Testis (tissue), 5 donors: ENCODE measurements at places on chromosomes 1 and 21. TPM values are rescaled to one million over a fixed set of nuclear protein-coding genes. Genes with fewer than 3 reads are reported as not detected.

AMY1C gene
- 1.7 TPM for total RNA-seq

C1orf167 gene
- 34.5 TPM for total RNA-seq

AMY1A gene
- not detected for total RNA-seq

TNFSF18 gene
- 0.43 TPM for total RNA-seq

ARHGEF10L gene
- 20.3 TPM for total RNA-seq

DLGAP3 gene
- total RNA-seq: 19.8 TPM

C8A gene
- not detected for total RNA-seq

L1TD1 gene
- 8.4 TPM for total RNA-seq

TRPM2 gene
- total RNA-seq: 3.9 TPM

ADGRB2 gene
- total RNA-seq: 18.0 TPM

OR2T27 gene
- total RNA-seq: not detected

BPNT1 gene
- 22.0 TPM for total RNA-seq

RNU1-3 gene
- total RNA-seq: under 0.01 TPM

KMO gene
- 0.39 TPM for total RNA-seq

UBL4B gene
- total RNA-seq: 34.1 TPM

ACTL8 gene
- 10.9 TPM for total RNA-seq

CCDC30 gene
- total RNA-seq: 5.8 TPM

SNX7 gene
- 36.2 TPM for total RNA-seq

CD244 gene
- total RNA-seq: 2.3 TPM

PALMD gene
- 23.5 TPM for total RNA-seq

RGS8 gene
- 2.5 TPM for total RNA-seq

RSPO1 gene
- 0.25 TPM for total RNA-seq

KRTAP19-8 gene
- total RNA-seq: 10.5 TPM

FCGR3B gene
- total RNA-seq: 0.37 TPM

WNT9A gene
- 3.5 TPM for total RNA-seq

RAB42 gene
- total RNA-seq: 5.4 TPM

SLC45A3 gene
- 7.3 TPM for total RNA-seq

CD5L gene
- total RNA-seq: 0.25 TPM

RPTN gene
- total RNA-seq: not detected

ILF2 gene
- 153 TPM for total RNA-seq

MFAP2 gene
- total RNA-seq: 7.9 TPM

SV2A gene
- total RNA-seq: 1.4 TPM

KCNK1 gene
- 1.8 TPM for total RNA-seq

NUDT4B gene
- total RNA-seq: 22.8 TPM

LCE2C gene
- not detected for total RNA-seq

LRRN2 gene
- 19.5 TPM for total RNA-seq

SYNC gene
- 11.8 TPM for total RNA-seq

HES2 gene
- total RNA-seq: 5.0 TPM

PPM1J gene
- total RNA-seq: 88.7 TPM

FCRL1 gene
- total RNA-seq: 0.37 TPM

MSH4 gene
- 5.5 TPM for total RNA-seq

FMN2 gene
- total RNA-seq: 8.3 TPM

ZBTB48 gene
- total RNA-seq: 58.9 TPM

RC3H1 gene
- total RNA-seq: 40.9 TPM

S100A1 gene
- total RNA-seq: 8.2 TPM

CDC42BPA gene
- total RNA-seq: 109 TPM

C1orf159 gene
- 50.7 TPM for total RNA-seq

WLS gene
- total RNA-seq: 32.6 TPM

LMX1A gene
- 0.94 TPM for total RNA-seq
